ENCODE measurements at places on chromosomes 2 and 18. TPM values are rescaled to one million over a fixed set of nuclear protein-coding genes. Genes with fewer than 3 reads are reported as not detected.

Gene LRRTM4
- not detected for total RNA-seq

Gene GLS
- 110 TPM for total RNA-seq

GRCh38 chr2:217497843-217498377 is 504.9 kb downstream of the TNS1 start:
- DNase-seq, result no peak

GRCh38 chr2:234967870-234968208 is 16.0 kb downstream of the SH3BP4 start:
- DNase-seq, result no peak

DNA sequence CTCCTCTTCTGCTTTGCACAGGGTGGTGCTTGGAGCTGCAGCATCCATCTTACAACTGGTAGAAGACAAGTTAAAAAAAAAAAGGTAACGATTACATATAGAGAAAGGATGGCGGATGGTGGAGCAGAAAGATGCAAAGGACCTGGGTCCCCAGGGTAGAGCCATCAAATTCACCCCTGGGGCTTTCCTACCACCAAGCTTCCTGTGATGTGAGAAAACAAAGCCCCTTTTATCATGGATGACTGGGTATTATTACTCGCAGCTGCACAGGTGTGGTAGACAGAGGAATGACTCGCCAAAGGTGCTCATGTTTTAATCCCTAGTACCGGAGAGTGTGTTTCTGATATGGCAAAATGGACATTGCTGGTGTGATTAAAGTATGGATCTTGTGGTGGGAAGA is 1.3 kb upstream of the ACOXL start:
- no peak for DNase-seq

DNA sequence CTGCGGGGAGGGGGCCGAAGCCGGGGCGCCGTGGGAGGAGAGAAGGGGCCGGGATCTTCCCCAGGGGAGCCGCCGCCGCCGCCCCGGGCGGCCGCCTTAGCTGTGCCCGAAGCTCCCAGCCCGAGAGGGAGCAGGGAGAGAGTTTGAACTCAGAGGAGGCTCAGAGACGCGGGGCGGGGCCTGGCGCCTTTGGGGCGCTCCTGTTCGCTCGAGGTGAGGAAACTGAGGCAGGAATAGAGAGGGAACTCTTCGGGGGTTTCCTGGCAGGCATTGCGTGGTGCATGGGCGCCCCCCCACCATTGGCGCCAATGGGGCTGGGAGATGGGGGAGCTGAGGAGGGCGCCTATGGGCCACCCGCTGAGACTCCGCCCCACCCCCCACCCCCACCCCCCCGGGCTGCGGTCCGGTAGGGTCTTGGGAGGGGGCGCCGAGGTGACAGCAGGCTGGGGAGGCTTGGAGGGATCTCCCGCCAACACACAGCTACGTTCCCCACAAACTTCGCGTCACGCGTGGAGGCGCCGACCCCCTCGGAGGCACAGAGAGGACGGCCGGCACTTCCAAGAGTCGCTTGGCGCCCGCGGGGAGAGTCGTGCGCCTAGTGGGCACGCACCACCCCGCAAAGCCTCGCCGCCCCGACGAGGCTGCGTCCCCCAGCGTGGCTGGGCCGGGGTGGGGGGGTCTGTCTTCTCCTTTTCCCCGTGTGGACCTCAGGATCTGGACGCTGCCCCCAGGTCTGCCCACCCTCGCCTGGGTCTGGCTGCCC is 680 bp downstream of the CTDSP1 start:
- no peak for DNase-seq

GRCh38 chr2:48249025-48249424 is 280.9 kb upstream of the STON1 start:
- no peak for DNase-seq

DNA sequence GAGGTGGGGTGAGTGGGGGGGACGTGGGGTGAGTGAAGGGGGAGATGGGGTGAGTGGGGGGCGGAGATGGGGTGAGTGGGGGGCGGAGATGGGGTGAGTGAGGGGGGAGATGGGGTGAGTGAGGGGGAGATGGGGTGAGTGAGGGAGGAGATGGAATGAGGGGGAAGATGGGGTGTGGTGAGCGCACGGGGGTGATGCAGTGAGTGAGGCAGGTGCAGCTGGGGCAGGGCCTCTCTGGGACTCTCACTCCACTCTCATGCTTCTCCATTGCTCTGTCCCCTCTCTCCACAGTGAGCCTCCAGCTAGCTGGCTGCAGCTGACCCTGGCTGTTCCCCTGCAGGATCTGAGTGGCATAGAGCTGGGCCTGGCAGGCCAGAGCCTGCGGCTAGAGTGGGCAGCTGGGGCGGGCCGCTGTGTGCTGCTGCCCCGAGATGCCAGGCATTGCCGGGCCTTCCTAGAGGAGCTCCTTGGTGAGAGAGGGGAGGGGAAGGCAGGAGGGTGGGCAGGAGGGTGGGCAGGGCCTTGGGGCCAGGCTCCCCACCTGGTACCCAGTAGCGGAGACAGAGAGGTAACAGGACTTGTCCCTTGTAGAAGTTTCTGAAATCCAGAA is 13.9 kb upstream of the SLC4A3 start:
- no peak for DNase-seq

Gene NT5DC4
- total RNA-seq, result not detected

DNA sequence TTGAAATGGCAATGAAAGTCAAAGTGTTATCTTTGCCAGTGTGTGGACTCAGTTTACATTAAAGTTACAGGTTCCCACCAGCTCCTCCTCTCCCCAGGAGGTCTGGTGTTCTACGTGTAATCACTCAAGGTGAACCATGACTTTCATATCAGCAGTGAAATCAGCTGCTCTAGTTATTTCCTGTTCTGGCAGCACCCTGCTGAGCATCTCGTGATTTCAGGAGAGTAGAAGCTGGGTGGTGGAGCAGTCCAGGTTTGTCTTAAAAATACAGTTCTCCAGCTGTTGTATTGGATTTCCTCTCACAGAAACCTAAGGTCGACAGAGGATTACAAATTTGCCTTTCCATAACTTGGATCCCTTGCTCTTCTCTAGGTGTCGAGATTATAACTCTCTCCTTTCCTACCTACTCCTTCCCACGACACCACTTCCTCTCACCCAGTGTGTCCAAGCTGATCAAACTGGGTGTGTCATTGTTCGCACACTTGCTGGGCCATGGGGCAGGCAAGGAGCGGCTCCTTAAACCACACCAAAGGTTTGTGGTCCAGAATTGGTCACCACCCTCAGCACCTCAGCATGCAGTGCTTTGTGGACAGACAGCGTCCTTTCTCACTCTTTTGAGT is 13.0 kb upstream of the ARHGAP25 start:
- no peak for DNase-seq

DNA sequence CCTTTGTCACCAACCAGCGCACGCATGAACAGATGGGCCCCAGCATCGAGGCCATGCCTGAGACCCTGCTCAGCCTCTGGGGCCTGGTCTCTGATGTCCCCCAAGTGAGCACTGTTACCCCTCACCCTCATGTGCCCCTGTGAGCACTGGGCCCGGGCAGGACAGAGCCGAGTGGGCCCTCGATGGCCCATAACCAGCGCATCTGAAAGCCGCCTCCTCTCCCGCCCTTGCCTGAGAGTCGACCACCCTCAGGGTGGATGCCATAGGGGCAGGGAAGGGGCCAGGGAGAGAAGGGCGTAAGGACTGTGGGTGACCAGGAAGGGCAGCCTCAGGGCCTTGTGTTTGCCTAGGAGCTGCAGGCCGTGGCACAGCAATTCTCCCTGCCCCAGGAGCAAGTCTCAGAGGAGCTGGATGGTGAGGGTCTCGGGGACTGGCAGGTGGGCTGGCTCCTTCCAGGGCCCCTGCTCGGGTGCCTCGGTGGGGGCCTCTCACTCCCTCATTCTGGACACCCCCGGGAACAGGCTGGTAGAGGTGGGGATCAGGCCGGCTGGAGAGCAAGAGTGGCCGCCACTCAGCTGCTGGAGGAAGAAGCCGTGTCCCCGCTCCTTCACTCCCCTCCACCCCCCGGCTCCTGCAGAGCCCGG is 2.1 kb downstream of the PROM2 start:
- DNase-seq, result no peak

DNA sequence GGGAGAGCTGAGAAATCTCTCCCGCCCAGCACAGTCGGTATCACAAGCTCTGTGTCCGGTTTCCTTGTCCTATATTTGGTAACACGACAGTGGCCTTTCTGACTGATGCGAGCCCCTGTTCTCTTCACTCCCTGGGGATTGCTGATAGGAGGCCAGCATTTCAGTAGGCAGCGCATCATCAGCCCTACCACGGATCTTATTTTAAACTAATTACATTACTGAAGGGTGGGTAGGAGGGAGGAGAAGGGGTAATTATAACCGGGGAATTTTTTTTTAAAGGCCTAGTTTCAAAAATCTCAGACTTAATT is 125.6 kb upstream of the LGALSL start:
- no peak for DNase-seq

DNA sequence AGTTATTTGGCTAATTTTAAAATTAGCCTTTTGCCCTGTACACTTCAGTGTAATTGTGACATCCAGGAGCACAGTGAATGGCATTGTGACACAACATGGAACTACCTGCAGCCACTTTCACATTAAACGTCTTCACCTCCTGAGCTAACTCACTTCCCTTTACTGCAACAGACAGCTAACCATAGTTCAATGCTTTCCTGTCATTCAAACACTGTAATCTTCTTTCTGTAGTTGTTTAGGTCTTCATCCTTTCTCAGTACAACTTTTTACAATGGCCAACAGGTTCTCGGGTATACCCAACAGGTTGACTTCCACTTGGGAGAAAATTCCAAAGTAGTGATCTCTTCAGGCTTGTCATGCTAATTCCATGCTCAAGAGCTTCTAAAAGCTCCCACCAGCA is 8.6 kb upstream of the AGPS start:
- no peak for DNase-seq

GRCh38 chr2:151774506-151774905 is 40.2 kb upstream of the NEB start:
- no peak for DNase-seq

DNA sequence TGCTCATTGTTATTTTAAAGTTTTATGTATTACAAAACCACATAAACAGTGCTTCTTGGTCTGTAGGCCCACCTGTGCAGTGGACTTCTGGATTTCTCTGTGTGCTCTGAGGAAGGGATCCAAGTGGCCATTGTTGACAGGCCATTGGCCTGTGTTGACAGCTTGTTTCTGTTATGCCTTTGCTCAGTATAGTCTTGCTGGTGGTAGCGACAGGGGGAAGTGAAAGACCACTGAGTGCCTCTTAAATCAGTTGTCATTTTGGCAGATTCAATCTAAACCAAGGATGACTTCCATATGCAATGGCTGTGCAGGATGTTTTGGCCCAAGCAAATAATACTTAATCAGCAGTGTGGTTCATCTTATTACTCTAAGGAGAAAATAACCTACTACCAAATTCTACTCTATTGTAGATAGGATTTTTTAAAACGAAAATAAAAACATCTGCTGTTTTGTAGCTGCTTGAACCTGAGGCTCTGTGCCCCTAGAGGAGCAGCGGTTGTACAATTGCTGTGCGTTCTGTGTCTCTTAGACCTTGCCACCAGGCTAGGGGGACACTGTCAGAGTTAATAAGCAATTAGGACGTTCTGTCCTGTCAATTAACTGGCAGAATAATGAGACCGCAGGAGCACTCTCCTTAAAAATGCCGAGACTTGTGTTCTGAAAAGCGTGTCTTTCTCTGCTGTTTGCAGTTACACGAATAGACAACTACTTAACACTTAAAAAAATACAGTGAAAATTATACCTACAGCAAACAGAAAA is 108.2 kb downstream of the RHBDD1 start:
- no peak for DNase-seq

Measured in glomerular endothelial cell (primary cell).